ENCODE measurements at places on chromosomes 3 and 15.

DNA sequence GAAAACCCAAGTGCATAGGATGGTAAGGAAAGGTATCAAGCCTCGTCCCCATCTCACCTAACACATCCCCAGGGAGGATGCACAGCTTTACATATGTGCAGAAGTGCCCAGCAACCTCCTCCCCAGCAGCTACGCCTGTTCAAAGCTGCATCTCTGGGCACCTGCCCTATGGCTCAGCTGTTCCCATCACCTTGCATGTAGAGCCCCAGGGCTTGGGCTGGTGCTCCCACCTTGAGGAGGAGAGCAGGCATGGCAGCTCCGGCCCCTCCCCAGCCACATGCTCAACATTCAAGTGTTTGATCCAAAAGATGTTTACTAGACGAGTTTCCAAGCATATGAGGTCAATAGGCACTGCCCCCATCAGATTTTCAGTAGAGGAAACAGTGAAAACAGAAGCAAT lies 173.5 kb downstream of the ATP10A start:
- no peak for DNase-seq

- DNase-seq = peak; percentile 14
These were observed 140.7 kb upstream of the MEF2A start for GRCh38 chr15:99424978-99425656.

DNA sequence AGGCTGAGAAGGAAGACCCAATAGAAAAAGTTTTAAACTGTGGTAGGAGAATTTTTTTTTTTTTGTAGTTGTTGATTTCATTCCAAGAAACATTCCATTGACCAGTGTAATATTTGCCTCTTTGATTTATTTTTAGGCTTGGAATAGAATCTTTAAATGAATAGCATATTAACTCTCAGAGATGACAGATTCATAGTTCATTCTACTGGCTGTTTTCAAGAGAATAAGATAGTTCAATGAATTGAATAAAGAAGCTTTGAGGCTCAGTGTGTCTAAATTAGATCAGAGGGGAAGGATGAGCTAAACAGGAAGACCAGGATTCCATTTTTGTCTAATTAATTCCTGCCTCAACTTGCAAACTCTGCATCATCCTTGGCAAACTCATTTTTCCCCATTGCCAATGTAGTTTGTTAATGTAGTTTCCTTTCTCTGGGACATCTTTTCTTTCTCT lies 98.4 kb downstream of the NAALADL2 start:
- DNase-seq = no peak

GRCh38 chr3:123272547-123272946 lies 70.8 kb downstream of the SEC22A start:
- no peak for DNase-seq

DNA sequence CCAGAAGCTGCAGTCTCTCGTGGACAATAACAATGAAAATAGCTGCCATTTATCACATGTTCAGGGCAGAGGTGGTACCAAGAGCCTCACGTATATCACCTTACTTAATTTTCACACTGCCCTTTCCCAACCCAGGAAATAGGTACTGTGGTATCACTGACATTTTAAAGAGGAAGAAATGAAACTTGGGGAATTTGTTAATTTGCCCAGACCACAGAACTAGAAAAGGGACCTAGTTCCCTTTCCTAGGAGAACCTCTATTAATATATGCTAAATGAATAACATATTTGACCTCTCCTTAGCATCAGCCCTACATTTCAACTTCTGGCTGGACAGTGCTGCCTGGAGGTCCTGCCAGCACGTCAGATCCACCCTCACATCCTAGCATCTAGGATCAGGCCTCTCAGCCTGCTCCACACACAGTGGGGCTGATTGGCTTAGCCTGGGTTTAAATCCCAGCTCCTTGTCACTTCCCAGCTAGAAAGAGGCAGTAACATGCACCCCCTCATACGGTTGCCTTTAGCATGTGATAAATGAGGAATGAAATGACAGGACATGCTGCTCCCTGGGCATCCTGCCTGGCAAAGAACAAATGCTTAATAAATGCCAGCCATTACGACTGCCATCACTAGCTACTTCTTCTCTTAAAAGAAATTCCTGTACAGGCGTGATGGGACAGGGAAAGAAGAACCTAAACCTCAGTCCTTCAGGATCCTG lies 95.1 kb upstream of the TNFAIP8L3 start:
- DNase-seq = no peak

GRCh38 chr15:96264801-96265515 lies 65.5 kb upstream of the NR2F2 start:
- no peak for DNase-seq
